ENCODE measurements at places on chromosomes 5 and 9.

DNA sequence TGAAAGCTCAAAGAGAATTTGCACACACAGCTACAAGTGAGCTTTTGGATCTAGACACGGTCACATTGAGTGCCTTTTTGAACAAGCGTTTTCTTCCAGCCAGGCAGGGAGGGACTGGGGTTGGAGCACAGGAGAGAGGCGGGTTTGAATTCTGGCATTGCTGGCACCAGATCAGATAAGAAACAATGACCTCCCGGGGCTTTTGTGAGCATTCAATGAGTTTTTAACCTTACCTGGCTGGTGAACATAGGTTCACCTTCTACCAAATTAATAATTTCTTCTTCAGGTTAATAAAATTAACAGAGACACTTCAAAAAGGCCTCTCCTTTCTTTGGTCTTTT, 312.9 kb upstream of the MSX2 start:
- no peak for DNase-seq

- no peak for DNase-seq
Measured at GRCh38 chr9:77648234-77649108, at the start of gene GNA14. Gene GNA14, minus strand, starts transcription at chr9:77648322. Its CDS starts 529 bp downstream, at chr9:77647793.

GRCh38 chr5:124034963-124035362, 523.0 kb downstream of the CSNK1G3 start:
- no peak for DNase-seq

- peak; percentile 96 for DNase-seq
Measured at GRCh38 chr5:39420482-39421145, 4.2 kb downstream of the DAB2 start.

GRCh38 chr5:123132316-123132715, 43.3 kb downstream of the PRDM6 start:
- no peak for DNase-seq

- no peak for DNase-seq
Measured at GRCh38 chr9:116843863-116844620, 156.9 kb downstream of the TRIM32 start.

- DNase-seq: no peak
Measured at GRCh38 chr5:150146235-150146634, 9.4 kb downstream of the PDGFRB start.

DNA sequence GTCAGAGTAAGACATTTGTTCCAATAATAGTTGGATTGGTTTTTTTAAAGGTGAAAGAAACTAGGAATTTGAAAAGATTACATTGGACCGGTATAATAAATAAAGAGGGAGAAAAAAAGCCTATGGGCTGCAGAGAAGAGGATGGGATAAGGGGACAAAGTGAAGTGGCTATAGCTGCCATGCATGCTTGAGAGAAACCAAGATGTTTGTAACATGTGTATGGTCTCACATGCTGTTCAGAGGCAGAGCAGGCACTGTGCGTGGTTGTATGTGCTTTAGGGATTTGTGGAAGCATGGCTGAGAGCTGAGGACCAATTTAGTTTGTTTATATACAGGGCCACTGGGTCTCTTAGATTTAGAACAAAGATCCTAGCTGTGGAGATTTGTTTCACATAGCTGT, 32.7 kb downstream of the LNPEP start:
- peak; percentile 16 for DNase-seq

DNA sequence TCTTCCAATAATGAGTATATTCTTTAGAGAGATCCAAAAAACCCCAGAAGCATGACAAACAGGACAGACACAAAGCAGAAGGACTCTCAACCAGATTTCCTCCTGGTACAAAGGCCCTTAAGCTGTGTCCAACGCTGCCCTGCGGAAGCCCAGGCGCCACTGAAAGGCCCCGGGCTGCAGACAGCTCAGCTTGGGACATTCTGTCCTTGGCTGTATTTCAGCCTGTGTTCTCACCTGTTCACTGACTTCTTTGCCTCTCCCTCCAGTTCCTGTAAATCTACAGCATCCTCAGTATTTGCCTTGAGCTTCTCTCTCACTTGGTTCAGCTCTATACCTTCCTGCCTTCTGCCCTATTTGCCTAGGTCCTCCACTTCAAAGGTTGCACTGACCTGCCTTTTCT, 96.5 kb downstream of the SH3TC2 start:
- DNase-seq: no peak

- no peak for DNase-seq
Measured at GRCh38 chr5:95615164-95615467, 4.8 kb upstream of the GPR150 start.

DNA sequence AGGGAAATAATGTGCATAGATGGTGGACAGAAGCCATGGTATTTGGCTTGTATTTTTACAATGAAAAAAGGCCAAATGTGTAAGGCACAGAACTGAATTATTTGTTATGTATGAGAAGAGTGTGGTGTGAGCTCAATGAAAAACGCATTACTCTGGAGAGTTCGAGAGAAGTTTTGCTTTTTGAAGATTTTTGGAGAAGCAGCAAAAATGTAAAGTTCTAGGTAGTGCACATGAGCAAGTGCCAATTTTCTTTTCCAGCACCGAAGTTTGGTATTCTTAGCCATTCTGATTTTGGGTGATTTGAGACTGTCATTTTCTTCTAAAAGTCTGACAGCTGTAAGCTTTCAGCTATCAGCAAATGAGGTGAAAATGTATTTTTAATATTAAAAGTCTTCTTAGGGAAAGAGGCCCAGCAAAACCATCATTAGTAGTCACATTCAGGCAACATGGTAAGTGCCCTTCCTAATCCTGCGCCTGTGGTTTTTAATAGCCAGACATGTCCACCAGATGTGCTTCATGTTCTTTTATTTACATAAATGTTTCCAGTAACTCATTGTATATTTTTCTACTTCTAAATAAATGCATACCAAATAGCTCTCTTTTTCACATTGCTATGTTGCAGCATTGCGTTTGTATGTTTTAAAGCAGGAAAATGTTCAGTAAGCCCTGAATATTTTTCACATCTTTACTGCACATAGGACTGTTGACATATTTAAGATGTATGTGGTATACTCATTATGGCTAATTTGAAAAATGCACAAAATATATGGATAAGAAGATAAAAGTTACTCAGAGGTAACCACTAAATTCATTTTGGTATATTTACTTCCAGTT, 50.4 kb downstream of the RASGRF2 start:
- DNase-seq: no peak

DNA sequence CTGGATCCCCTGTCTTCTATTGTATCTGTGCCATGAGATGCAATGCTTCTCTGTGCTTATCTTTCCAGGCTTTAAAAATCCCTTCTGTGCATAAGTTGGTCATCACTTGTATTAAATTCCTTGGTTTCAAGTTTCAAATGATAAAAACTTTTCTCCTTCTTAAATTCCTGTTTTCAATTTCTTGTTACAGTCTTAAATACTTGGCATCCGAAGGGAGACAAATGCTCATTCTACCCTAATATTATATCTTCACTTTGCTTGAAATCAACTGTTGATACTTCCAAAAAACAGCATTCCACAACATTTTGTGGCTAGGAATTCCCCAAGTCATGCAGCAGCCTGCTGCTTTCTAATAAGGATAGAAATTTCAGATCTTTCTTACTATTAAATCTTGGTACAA, 413.2 kb upstream of the ACTBL2 start:
- DNase-seq: peak; percentile 64

GRCh38 chr9:18706648-18707047, 232.7 kb downstream of the ADAMTSL1 start:
- DNase-seq: no peak

- DNase-seq: peak; percentile 26
Measured at GRCh38 chr9:137222190-137223077, at the start of gene RNF208. Gene RNF208, minus strand, starts transcription at chr9:137222240. Its CDS starts 1,028 bp downstream, at chr9:137221212.

DNA sequence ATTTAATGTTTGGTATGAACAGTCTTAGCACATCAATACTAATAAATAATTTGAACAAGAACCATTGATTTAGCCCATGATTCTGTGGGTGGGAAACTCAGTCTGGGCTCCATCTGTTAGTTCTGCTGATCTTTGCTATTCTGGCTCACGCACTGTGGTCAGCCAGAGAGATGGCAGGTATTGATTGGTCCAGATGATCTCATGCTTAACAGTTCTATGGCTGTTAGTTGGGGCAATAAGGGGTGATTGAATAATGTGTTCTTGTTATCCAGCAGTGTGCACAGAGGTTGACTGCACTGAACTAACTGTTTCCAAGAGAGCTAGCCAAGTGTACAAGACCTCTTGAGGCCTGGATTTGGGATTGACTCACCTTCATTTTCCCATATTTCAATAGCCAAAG, 824.3 kb downstream of the SEMA5A start:
- DNase-seq: no peak

DNA sequence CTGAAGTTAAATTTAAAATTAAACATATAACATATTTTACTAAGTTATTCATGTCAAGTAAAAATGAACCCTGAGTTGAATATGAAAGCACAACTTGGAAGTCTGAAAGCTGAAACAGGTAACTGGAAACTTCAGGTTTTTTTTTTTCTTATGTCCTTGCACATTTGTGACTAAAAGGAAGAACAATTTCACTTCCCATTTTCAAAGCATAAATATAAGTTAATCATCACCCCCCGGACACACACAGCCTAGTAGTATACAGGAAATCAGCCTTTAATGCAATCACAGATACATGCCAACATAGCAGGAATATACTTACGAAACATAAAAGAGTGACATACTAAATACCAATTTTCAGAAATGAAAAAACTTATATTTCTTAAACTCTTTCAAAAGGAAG, 225.9 kb downstream of the RFX3 start:
- DNase-seq: no peak

DNA sequence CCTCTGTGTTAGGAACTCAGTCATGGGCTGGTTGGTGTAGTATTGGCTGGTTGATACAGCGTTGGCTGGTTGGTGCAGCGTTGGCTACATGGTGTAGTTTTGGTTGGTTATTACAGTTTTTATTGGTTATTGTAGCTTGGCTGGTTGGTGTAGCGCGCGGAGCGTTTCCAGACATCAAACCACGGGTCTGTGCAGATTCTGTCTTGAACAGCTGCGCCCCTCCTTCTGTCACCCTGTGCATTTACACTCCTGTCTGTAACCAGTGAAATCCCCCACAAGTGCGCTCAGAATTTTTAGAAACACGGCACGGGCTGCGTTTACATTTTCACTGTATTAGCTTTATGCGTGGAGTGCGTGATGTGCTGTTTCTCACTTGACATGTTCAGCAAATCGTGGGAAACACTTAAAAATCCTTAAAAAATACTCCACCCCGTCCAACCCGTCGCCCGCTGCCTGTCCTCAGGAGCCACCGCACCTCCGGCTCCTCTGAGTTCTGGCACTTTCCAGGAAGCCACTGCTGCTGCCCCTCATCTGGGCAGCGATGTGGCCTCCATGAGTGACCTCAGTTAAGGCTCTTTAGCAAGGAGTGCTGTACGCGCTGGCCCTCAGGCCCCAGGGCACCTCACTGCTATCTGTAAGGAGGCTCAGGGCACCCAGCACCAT, 20.8 kb downstream of the NKD2 start:
- DNase-seq: no peak

- DNase-seq: no peak
Measured at GRCh38 chr9:126499911-126500599, 113.7 kb upstream of the LMX1B start.

DNA sequence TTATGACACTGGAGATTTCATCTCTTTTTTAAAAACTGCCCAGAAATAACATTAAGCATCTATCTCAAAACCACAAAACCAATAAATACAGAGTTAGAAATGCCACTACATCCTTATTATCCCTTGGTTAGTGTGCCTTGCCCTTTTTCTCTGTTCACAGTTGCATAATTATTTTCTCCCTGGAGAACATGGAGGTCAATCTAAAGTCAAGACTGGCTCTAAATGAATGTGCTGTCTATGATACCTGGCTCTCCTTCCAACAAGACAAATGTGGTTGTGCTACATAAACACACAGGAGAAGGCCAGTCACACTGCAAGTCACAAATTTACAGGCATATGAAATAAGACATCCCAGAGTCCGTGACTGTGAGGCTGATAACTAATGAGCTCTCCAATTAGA, 2.8 kb downstream of the FBN2 start:
- DNase-seq: peak; percentile 56

GRCh38 chr5:109304309-109304708, 105.5 kb downstream of the PJA2 start:
- peak; percentile 12 for DNase-seq

GRCh38 chr5:79898611-79899010, 92.5 kb downstream of the MTX3 start:
- peak; percentile 22 for DNase-seq

DNA sequence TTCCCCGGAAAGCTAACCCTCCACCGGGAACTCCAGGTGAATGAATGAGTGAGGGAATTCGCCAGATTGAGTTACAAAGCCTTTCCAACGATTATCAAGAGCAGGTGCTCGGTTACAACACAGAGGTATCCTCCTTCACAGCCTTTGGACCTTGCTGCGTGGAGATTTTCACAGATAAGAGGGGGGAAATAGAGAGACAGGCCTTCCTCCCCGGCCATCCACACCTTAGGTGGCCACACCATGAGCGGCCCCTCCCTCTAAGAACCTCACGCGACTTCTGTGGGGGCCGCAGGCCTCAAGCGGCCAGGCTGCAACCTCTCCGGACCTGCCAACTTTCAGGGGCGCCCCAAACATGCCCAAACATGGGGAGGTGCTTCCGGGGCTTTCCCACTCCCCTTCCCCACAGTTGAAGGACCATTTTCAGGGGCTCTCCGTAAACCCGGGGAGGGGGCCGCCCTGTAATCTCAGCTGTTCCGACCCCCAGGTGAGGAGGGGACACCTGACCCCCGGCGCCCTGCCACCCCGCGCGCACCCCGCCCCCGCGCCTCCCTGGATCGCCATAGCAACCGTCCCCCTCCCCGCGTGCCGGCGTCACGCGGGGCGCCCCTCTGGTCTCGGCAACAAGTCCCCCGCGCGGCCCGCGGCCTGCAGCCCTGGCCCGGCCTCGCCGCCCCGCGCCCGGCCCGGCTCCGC, 603 bp downstream of the DENND1A start:
- no peak for DNase-seq

DNA sequence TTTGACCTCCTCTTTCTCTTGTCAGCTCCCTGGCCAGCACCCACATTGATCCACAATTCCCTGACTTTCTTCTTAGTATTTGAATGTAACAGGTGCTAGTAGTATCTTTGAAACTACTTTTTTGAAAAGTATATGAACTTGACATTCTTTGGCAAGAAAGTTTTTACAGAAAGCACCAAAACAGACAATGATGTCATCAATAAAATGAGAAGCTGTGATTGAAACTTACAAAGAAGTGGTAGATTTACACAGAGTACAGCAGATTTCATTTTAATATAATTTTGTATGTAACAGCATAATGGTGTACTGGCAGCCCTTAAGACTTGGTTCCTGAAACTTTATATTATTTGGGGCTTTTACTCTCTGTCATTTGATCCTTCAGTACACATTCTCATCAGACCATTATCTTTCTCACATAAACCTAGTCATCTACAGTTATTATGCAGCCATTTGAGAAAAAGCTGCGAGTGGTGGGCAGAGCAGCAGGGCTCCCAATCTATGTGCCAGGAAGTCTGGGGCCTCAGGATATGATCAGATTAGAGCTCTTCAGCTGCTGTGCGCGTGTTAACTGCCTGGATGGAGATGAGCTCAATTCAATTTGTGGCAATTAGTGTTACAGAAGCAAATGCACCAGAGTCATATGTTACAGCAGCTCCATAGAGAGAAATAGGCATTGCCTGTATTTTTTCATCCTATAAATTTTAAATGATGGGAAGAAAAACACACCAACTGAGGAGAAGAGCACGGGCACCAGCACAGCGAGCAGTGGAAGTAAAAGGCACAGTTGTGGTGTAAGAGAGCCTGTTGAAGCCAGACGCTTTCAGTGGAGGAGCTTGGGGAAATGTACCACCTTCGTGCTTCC, 126.1 kb downstream of the STARD4 start:
- no peak for DNase-seq

GRCh38 chr5:54520940-54521339, 3.4 kb downstream of the SNX18 start:
- peak; percentile 56 for DNase-seq

GRCh38 chr9:107472581-107473340, 16.8 kb downstream of the KLF4 start:
- no peak for DNase-seq
